ENCODE measurements at places on chromosomes 4 and X.

DNA sequence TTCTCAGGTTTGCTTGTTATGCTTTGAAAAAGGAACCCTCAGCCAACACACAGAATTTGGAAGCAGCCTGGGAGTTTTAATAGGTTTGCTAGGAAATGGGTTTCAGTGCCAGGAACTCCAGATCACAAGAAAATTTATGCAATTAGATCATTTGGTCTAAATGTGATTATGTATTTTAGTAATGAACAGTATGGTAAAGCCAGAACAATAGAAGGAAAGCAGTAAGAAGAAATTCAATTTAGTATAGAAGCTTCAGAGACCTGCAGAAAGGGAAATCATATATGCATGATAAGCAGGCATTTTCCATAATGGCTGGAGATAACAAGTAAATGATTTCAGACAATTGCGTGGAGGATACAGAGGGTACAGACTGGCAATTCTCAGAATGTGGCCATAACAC lies 184.7 kb downstream of the KCNIP4 start:
- no peak for DNase-seq

- DNase-seq, result no peak
Measured at GRCh38 chr4:182928061-182928460, 10.9 kb upstream of the DCTD start.

DNA sequence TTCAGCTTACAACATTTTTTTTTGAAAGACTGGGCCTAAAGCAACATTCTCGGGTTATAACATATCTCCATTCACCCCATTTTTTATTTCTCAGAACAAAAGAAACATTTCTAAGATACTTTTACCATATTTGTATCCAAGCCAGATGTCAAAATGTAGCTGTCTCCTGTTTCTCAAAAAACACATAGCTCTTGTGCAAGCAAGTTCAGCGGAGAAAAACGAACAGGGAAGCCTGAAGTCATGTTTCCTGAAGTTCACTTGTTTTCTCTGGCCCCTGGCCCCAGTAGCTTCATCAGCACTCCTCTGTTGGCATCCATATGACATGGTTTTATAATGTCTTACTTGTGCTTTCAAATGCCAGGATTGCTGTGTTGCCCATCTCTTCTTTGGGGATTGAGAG lies 218.2 kb downstream of the BANK1 start:
- DNase-seq, result no peak

- DNase-seq, result no peak
Measured at GRCh38 chr4:71008196-71008595, 14.7 kb downstream of the DCK start.

DNA sequence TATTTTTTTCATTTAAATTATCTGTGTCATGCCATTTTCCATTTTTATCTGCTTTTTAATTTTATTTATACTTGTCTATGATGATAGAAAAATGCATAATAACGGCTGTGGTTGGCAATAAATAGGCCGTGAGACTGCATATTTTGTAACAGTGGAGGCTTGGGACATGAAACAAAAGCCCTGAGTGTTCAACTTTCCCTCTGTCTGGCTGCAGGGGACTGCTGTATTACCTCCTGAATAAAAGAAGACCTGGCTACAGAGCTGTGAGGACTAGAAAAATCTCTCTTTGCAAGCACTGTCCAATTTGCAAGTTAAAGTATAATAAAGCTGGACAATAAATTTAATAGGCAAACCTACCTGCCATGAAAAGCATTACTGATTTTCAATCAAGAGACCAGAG lies 82.1 kb downstream of the MAGEB10 start:
- no peak for DNase-seq

DNA sequence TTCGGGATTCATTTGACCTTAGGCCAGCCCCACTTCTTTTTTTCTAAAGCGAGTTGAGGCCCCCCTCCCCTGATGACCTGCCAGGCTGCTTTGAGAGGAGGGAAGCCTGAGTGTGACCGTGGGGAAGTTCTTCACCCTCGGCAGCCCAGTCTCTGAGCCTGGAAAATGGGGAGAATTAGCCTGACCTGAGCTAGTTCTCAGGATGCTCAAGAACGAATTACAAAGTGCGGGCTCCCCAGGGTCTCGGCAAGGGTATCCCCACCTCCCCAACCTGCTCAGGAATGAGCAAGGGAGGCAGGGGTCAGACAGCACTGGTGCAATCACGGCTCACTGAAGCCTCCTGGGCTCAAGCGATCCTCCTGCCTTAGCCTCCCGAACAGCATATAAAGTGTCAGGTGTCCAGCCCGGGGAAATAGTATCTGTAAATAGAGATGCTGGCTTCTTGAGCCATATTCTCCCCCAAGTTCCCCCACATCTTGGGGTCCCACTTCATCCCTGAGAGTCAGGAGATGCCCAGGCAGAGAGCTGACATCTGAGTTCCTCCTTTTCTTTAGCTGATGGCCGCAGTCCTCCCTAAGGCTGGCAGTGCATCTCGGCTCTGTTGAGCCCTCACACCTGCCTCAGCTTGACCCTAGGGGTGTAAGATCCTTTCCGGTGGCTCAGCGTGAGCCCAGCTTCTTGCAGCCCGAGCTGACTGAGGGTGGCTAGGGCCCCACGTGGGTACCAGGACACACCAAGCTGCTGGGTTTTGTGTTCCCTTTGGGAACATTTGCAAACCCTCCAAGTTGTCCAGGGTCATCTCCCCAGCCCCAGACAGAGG lies 1.6 kb downstream of the DUSP9 start:
- no peak for DNase-seq

- DNase-seq, result no peak
Measured at GRCh38 chr4:18052158-18052557, 30.6 kb upstream of the LCORL start.

All from HCEC 1CT (cell line).